ENCODE measurements at places on chromosomes 1 and 21. TPM values are rescaled to one million over a fixed set of nuclear protein-coding genes. Genes with fewer than 3 reads are reported as not detected.

DNA sequence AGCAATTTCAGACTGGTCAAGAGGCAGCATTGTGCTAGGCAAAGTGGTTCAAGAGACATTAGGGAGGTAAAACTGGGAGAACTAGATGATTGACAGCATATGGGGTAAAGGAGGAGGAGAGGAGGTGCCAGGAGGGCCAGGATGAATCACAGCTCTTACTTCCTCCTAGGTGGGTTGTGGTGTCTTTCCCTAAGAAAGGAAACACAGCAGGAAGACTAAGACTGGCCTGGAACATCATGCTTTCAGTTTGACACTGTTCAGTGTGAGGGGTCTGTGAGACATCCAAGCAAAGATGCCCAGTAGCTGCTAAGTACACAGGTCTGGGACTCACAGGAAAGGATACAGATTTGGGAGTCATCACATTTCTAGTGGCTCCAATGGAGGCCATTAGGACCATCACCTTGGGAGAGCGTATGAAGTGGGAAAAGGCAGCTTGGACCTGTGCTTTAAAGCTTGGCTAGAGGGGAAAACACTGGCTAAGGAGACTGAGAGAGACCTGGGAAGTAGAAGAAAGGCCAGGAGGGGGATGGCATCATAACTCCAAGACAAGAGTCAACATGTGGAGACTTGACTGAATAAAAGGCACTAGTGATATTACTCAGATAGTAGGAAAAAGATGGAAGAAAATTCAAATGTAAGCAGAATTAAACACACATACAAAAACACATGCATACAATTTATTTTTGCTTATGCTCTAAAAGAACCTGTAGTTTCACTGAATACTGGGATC is 17.3 kb downstream of the CD58 start:
- DNase-seq = no peak

Gene FOXD2
- polyA plus RNA-seq = 0.64 TPM

Gene GNAI3
- 7.3 TPM for polyA plus RNA-seq

DNA sequence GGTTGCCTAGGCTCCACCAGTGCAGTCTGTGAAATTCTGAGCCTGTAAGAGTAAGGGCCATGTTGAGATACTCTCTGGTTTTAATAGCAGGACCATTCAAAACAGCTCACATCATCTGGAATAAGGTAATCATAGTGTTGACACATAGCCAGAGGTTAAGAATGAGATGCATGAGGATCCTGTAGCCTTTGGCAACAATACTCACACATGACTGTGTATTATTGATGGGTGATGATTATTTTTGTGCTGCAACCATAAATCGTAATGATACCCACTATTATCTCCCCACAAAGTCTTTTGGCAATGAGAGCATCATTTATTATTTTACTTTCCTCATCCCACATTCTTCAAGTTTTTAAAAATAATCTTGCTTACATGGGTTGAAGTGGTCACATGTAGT is 35.5 kb downstream of the KCNK2 start:
- no peak for DNase-seq

DNA sequence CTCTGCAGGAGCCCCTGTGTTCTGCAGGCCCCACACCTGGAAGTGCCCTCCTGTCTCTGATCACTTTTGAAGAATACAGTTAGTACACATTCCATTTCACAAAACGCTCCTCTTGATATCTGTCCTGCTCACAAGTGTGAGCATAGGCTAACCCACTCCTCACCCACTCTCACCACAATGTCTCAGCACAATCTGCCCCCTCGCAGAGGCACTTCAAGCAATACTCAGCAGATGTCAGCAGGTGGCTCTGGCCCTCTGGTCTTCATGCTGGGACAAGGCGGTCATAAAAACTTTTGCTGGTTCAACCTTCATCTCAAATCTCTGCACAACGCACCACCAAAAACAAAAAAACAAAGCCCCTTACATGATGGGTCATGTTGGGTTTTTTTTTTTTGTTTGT is 671.2 kb downstream of the MATN1 start:
- DNase-seq = no peak

Gene PLA2G2C
- 0.04 TPM for polyA plus RNA-seq

Gene PCAT6
- polyA plus RNA-seq = 2.1 TPM

Gene LRRC39
- 213 TPM for polyA plus RNA-seq

GRCh38 chr1:240524356-240525069 is 87.4 kb downstream of the GREM2 start:
- DNase-seq = no peak

Gene UQCRHL
- polyA plus RNA-seq = 1.3 TPM

- no peak for DNase-seq
These were observed 13.9 kb upstream of the RHOU start for GRCh38 chr1:228721407-228721806.

DNA sequence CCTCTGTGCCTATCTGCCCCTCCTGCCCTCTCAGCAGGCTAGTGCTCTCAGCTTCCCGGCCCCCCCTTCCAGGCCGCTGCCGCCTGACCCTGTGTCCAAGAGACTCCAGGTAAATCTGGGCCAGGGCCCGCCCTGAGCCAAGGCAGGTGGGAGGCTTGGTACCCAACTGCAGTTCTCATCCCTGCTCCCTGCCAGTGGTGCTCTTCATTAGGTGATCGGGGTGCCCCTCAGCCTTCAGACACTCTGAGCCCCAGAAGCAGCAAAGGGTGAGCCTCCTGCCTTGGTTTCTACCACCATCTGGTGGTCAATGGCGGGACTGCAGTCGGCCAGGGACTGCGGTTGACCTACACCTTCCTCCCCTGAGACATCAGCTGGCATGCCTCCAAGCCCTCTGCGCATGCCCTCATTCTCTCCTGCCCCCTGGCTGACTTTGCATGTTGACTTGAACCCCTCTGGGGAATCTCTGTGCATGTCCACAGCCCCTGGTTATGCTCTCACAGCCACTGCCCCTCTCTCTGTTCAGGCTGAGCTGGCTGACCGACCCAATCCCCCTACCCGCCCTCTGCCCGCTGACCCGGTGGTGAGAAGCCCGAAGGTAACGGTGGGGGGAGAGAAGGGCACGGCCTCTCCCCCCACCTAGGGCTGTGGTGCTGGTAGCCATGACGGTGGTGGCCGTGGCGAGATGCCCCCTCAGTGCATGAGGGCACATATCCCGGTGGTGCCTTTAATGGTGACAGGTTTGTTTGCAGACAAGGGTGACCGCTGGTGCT is 2.0 kb upstream of the EFNA4 start:
- DNase-seq = peak; percentile 86

DNA sequence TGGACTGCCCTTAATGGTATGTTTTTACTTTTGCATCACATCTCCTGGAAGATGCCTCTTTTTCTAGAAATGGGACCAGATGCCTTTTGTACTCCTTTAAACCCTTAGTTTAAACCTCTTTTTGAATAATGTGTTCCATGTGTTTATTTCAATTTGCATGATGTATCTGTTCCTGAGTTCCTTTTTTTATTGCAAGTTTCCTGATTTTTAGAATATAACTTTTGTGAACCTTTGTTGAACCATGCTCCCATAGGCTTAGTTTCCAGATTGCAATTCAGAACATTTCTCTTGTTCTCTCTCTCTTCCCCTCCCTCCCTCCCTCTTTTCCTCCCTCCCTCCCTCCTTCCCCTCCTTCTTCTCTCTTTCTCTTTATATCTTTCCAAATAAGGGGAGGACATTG is 81.9 kb downstream of the RGL1 start:
- peak; percentile 94 for DNase-seq

DNA sequence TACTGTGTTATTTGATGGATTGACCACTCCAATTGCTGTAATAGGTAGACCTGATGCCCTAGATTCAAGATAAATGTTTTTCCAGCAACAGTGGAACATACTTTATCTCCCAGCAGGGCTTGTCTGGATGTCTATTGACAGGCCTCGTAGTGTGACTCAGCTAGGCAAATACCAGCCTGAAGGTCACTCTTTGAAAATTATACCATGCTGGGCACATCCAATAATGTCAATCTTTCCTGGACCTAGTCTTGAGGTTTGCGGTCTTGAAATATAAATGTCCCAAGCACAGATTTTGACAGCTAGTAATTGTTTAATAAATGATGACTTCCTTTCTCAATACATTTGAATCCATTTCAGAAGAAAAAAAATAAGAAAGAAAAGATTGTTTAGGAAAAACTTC is 1138.0 kb upstream of the TMPRSS15 start:
- DNase-seq = peak; percentile 13

GRCh38 chr1:165483412-165483811 is 38.5 kb upstream of the RXRG start:
- DNase-seq = no peak

- DNase-seq = no peak
These were observed 5.9 kb upstream of the PRXL2B start for GRCh38 chr1:2580691-2581090.

- no peak for DNase-seq
These were observed 109.2 kb downstream of the TOMM20 start for GRCh38 chr1:235019471-235019870.

Gene KLHDC7A
- not detected for polyA plus RNA-seq
